ENCODE measurements at places on chromosomes 7 and 10.

DNA sequence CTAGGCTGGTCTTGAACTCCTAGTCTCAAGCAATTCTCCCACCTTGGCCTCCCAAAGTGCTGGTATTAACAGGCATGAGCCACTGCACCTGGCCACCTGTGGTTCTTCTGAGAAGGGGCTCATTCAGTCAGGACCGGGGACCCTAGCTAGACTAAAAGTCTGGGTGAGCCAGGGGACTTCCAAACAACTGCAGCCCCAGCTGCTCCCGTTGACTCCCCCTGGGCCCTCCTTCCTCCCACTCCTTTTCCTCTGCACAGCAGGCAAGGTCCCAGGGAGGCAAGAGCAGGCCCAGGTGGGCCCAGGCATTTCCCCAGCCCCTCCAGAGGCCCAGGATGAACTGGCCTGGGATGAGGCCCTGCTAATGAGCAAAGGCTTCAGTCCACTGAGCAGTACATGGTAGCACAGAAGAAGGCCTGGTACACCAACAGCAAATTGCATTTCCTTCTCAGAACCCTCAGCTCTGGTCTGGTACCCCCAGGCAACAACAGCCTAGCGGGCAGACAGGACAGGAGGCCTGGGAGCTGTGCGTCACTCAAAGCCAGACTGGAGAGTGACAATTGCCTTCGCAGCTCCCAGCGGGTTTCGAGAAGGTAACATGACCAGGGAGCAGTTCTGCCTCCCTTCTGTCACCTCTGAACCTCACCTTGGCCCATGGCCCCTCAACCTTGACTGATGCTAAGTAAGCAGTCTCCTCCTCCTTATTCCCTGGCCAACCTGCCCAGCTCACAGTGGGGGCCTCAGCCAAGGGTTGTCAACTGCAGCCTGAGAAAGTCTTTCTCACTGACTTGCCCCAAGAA is 30.7 kb upstream of the HSPA12A start:
- no peak for DNase-seq

- DNase-seq: no peak
Observed at GRCh38 chr10:110263164-110263563, 41.6 kb downstream of the SMNDC1 start.

- no peak for DNase-seq
Observed at GRCh38 chr10:124575107-124576035, 113.7 kb downstream of the LHPP start.

DNA sequence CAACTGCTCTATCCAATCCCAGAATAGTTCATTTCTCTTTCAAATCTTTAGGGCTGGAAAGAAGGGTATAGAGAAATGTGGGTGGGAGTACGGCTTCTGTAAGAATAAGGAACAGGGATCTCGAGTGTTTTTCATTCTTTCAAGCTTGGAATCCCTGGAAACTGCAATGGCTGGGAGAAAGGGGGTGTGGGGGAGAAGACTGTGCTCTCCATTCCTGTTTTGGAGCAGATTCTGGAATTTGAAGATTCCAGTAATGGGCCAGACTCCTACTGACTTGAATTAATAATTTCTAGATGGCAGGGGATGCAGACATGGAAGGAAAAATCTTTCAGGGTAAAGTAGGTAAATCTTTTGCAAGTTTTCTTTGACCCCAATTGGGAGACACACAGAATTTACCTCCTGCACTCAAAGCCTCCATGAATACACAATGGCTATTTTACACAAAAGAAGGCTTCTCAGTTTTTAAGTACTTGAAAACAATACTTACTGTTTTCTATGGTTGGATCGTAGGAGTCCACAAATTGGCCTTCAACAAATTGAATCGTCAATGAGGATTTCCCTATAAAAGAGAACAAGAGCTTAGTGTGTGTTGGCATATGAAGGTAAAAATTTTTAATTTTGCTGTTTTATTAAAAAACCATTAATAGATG is 29.1 kb downstream of the RHEB start:
- DNase-seq: peak; percentile 44

- no peak for DNase-seq
Observed at GRCh38 chr10:51255381-51255780, 181.1 kb downstream of the PRKG1 start.

- peak; percentile 47 for DNase-seq
Observed at GRCh38 chr7:150367677-150368095, 936 bp upstream of the REPIN1 start.

DNA sequence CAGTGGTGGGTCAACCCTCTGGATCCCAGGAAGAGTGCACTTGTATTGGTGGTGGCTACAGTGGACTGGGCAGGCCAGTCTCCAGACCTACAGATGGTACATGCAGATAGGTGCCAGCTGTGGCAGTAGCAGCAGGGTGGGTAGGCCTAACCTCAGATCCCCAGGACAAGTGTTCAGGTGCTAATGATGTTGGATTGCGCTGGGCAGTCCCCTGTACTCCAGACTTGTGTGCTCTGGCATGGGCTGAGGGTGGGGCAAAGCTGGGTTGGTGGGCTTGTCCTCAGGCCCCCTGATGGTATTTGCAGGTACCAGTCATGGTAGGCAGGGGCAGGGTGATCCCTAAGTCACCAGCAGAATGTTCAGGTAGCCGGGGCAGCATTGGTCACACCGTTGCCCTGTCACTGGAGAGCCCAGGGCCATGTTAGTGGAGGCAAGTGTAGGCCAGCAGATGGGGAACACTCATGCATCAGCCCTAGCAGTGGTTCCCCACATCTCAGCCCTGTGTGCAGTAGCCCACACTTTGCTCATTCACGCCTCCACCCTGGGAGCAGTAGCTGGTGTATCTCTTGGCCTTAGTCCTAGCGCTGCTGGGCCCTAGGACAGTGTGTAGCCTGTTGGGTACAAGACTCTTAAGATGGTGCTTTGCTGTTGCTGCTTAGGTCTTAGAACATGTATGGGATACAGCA is 171.3 kb downstream of the MLLT10 start:
- DNase-seq: no peak

DNA sequence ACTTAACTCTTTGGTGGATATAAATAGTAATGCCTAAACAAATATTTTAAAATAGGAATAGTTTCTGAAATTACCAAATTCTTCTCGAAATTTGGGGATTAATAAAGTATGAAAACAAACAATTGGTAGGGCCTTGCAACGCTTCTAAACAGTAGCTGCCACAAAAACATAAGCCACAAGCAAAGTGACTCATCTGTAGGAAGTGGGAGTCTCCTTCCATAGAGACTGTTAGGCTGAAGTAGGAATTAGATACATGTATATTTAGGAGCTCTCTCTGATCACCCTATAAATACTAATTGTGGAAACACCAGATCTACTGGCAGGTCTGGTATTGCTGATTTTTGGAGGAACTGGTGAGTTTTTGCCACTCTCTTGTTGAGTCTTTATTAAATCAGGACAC is 5.7 kb upstream of the LMOD2 start:
- DNase-seq: no peak

GRCh38 chr7:234051-234707 is 41.8 kb downstream of the FAM20C start:
- DNase-seq: no peak

DNA sequence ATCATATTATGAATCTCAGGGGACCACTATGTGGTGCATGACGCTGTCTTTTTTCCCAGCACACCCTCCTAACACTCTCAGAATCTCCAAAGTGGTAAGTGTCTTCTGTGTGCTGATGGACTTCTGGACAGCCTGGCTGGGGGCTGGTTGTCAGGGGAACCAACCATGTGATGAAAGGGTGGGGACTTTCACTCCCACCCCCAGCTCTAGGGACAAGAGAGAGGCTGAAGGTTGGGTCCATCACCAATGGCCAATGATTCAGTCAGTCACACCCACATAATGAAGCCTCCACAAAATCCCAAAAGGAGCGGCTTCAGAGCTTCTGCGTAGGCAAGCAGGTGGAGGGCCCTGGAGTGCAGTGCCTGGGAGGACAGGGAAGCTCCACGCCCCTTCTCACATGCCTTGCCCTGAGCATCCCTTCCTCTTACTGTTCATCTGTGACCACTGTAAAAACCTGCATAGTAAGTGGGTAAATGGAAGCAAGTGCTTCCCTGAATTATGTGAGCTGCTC is 44.6 kb downstream of the RASGEF1A start:
- DNase-seq: no peak

GRCh38 chr7:115889669-115889984 is 140.9 kb downstream of the TFEC start:
- DNase-seq: no peak

DNA sequence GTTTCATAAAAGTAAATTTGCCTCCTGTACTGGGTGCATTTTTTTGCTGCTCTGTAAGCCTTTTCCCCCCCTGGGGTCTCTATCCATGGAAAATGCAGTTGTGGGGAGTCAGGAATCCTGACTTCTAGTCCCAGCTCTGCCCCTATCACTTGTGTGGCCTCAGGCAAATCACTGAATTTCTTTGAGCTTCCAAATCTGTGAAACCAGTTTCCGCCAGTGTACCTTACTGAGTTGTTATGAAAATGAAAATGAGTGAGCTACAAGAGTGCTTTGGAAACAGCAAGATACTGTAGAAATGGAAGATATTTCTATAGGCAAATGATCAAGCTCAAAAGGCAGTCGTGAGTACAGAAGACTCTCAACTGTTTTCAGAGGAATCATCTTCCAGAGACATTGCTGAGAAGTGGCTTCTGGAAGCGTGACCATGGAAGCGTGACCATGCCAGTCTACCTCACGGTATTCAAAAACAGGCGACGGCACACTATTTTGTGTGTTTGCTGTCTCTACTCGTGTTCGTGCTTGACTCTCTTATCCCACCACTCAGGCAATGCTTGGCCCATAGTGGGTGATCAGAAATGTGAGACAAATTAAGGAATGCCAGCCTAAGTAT is 107.4 kb downstream of the ATXN7L1 start:
- no peak for DNase-seq

DNA sequence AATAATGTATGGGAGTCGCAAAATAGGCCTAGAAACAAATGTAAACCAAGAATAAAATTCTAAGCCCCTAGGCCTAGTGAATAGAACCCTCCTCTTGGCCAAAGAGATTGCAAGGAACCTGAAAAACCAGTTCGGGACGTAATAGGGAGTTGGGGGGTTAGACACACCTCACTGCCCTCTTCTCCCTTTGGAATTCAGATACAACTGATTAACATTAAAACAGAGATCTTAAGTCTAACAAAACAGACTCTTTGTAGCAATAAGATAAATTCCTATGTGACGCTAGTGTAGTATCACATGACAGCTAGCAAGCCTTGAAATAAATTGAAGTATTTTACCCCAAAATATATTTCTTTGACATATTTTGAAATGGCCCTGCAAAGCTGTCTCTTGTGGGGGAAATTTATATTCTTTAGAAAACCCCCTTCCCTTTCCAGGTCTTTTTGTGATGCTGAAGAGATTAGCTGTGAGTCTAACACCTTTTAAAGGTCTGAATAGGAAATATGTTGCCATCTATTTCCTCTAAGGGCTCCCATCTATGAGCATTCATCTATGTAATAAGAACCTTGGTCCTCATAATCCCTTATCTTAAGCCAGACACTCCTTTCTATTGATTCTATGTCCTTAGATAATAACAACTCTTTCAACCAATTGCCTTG is 623.4 kb upstream of the NRG3 start:
- no peak for DNase-seq

GRCh38 chr10:69500864-69501468 is 49.7 kb downstream of the TSPAN15 start:
- DNase-seq: no peak

DNA sequence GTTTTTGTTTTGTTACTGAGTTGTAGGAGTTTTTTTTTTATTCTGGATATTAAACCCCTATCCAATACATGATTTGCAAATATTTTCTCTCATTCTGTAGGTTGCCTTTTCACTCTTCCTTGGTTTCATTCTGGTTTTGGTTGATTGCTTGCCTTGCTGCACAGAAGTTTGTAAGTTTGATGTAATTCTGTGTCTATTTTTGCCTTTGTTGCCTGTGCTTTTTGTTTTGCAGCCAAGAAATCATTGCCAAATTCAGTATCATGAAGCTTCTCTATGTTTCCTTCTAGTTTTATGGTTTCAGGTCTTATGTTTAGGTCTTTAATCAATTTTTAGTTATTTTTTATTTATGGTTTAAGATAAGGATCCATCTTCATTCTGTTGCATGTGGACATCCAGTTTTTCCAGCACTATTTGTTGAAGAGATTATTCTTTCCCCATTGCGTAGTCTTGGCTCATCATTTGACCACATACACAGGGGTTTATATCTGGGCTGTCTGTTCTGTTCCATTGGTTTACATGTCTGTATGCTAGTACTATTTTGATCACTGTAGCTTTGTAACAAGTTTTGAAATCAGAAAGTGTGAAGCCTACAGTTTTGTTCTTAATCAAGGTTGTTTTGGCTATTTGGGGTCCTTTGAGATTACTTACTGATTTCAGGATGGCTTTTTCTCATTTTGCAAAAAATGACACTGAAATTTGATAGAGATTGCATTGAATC is 26.4 kb downstream of the BMPR1A start:
- no peak for DNase-seq

- DNase-seq: peak; percentile 27
Observed at GRCh38 chr10:126242397-126243260, 145.6 kb downstream of the ADAM12 start.

DNA sequence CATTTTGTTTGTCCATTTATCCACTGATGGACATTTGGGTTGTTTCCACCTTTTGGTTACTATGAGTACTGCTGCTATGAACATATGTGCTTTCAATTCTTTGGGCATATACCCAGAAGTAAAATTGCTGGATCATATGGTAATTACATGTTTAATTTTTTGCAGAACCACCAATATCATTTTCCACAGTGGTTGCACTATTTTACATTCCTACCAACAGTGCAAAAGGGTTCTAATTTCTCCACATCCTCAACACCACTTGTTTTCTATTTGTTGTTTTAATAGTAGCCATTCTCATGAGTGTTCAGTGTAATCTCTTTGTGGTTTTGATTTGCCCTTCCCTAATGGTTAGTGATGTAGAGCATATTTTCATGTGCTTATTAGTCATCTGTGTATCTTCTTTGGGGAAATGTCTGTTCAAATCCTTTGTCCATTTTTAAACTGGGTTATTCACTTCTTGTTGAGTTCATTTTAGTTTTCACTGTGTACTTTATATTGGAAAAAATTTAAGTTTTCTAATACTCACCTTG is 101.9 kb downstream of the HIBADH start:
- DNase-seq: no peak

DNA sequence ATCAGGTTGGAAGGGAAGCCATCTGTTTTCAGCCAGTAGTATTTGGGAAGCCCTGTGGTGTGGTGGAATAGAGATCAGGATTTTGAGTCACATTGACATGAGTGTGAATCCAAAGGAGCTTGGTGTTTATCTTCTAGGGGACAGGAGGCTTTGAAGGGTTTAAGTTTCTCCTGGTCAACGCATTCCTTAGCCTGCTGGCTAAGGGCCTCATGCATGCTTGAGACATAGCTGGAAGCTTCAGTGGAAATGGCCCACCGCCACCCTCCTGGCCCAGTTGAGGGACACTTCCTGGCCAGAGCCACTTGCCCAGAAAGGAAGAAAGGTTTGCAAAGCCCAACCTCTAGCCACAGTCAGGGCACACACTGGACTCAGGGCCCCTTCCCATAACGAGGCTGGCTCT is 70.9 kb downstream of the CDK1 start:
- no peak for DNase-seq

- DNase-seq: no peak
Observed at GRCh38 chr10:130443066-130443465, 306.9 kb downstream of the GLRX3 start.

DNA sequence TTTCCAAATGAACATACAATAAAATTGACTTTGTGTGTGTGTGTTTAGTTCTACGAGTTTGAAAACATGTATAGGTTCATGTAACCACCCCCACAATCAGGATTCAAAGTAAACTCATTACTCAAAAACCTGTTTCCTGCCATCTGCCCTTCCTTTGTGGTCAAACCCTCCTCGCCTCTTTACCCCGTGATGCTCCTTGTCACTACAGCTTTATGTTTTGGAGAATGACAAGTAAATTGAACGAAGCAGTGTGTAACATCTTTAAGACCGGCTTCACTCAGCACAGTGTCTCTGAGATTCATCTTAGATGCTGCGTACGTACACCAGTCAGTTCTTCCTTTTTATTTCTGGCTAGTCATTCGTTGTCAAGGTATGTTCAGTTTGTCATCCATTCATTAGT is 54.6 kb upstream of the MKI67 start:
- DNase-seq: no peak
